Activated CD8-positive, alpha-beta memory T cell treated with anti-CD3 and anti-CD28 coated beads for 1 hour (primary cell): ENCODE measurements at places on chromosomes 16 and 17.

DNA sequence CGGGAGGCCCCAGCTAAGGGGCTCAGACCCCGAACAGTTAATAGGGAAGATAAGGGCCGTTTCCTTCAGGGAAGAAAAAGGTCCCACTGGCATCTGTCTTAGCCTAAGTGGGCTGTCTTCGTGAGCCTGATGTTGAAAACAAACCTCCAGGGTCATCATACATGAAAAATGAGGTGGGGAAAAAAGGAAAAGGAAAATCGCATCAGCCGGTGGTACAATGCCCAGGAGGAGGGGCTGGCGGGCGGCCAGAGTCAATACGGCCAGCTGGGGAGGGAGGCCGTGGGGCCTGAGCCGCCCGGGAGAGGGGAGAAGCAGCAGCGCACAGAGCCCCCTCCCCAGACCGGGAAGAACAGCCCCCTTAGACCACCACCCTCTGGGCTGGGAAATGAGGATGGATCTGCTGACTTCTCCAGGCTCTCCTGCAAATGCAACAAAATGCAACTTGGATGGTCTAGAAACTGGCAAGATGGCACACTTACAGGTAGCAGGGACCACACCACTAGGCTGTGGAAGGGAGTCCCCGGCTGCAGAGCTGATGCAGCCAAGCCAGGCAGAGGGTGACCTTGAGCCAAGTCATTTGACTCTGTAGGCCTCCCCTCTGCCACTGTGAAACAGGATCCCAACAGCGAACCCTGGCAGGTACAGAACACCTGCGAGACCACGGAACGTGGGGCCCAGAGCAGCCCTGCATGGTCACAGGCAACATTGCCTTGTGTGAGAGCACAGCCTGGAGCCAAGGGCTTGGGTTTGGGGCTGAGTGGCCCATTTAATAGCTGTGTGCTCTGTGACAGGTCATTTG is 448.5 kb downstream of the SOX9 start:
- DNase-seq, result no peak

DNA sequence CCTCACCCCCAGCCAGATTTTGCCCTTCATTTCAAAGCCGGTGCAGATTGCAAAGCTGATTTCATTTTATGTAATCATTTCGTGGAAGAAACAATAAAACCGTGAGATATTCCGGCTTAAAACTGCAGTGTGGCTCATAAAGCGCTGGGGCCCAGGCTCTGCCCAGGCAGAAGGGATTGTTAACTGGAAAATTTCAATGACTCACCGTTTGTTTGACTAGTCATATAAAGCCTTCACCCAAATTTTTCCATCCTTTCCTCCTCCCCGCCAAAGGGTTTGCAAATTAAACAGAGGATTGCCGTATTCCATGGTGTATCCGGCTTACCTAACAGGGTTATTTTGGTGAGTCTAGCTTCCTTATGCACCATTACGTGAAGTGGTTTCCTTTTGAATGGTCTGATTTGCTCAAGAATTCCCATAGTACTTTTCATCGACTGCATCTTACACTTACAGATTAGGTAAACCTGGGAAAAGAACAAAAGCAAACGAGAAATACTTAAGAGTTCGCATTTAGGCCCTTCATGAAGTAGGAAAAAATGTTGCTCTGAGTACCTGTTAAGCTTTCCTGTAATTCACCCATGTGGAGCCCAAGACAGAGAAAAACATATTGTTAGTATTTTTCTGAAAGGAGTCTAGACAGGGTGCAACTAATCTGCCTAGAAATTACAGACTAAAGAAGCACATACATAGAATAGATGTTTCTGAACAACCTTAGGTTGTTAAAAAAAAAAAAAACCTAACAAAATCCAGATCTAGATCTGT is 949 bp upstream of the GSPT1 start:
- no peak for DNase-seq

GRCh38 chr16:51144203-51144602 is 6.9 kb downstream of the SALL1 start:
- DNase-seq, result no peak

GRCh38 chr16:72474501-72475123 is 302.7 kb upstream of the PMFBP1 start:
- DNase-seq, result no peak

- DNase-seq, result peak; percentile 62
Observed at GRCh38 chr16:81521141-81521626, 76.6 kb downstream of the CMIP start.

- DNase-seq, result no peak
Observed at GRCh38 chr17:60079401-60080243, 901 bp upstream of the HEATR6 start.
